ENCODE measurements at places on chromosomes 2 and 18.

DNA sequence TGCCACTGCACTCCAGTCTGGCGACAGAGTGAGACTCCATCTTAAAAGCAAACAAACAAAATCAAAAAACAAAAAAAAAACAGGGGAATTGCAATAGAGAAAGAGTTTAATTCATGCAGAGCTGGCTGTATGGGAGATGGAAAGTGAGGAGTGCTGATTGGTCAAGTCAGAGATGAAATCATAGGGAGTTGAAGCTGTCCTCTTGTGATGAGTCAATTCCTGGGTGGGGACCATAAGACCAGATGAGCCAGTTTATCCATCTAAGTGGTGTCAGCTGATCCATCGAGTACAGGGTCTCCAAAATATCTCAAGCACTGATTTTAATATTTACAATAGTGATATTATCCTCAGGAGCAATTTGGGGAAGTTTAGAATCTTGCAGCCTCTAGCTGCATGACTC lies 45.3 kb downstream of the FRZB start:
- no peak for DNase-seq

- no peak for DNase-seq
Measured at GRCh38 chr2:98293931-98294687, 52.1 kb upstream of the CNGA3 start.

DNA sequence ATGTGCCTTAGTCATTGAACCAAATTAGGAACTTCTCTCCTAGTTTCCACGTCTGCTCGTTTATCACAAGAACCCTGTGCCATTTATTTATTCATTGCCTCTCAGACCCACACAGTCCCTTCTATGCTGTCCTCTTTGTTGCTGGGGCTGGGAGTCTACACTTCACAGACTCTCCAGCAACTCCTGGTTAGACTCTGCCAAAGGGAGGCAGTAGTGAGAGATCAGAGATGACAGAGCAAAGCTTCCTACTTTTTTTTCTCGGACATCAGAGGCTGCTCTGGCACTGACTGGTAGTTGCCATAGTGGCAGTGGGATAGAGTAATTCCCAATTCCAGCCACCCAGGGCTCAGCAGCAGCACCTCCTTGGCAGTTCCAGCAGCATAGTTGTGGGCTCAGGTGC lies 277.5 kb downstream of the BCL11A start:
- no peak for DNase-seq

- DNase-seq: no peak
Measured at GRCh38 chr2:223079378-223079777, 27.4 kb downstream of the KCNE4 start.

GRCh38 chr2:80496775-80497174 lies 192.2 kb upstream of the LRRTM1 start:
- DNase-seq: no peak

GRCh38 chr2:36438449-36438977 lies 82.9 kb downstream of the CRIM1 start:
- DNase-seq: no peak

- no peak for DNase-seq
Measured at GRCh38 chr2:109272461-109272860, 143.5 kb downstream of the SH3RF3 start.

- no peak for DNase-seq
Measured at GRCh38 chr18:11751341-11752115, 62.5 kb downstream of the GNAL start.

GRCh38 chr2:218833023-218833609 lies 1.5 kb upstream of the PRKAG3 start:
- no peak for DNase-seq

- DNase-seq: no peak
Measured at GRCh38 chr2:188294352-188294926, 2.8 kb downstream of the GULP1 start.

- DNase-seq: no peak
Measured at GRCh38 chr2:22970284-22970975, 414.5 kb upstream of the KLHL29 start.

GRCh38 chr2:59938181-59938580 lies 615.3 kb downstream of the BCL11A start:
- no peak for DNase-seq

- DNase-seq: no peak
Measured at GRCh38 chr2:9445089-9445488, 21.6 kb downstream of the CPSF3 start.

GRCh38 chr18:24947521-24948305 lies 404.3 kb downstream of the ZNF521 start:
- DNase-seq: no peak

DNA sequence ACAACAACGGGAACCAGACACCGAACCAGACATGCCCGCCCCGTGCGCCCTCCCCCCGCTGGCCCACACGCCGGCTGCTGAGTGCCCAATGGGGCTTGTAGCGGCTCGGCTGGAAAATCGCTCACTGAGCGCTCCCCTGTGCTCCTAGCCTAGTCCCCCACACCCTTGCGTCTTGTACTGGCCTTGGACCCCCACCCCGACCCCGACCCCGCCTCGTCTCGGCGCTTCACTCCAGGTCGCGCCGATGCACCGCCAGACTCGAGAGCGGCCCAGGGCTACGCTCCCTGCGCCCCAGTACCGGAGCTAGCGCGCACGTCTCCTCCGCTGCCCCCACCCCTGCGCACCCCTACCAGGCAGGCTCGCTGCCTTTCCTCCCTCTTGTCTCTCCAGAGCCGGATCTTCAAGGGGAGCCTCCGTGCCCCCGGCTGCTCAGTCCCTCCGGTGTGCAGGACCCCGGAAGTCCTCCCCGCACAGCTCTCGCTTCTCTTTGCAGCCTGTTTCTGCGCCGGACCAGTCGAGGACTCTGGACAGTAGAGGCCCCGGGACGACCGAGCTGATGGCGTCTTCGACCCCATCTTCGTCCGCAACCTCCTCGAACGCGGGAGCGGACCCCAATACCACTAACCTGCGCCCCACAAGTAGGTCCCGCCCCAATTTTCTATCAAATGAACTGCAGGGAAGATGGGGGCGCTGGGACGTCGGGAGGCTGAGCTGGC lies 1.5 kb downstream of the GAD1 start:
- DNase-seq: no peak

GRCh38 chr2:236286873-236287545 lies 22.8 kb upstream of the ASB18 start:
- DNase-seq: no peak

- no peak for DNase-seq
Measured at GRCh38 chr2:172811027-172811426, 75.4 kb downstream of the RAPGEF4 start.

- no peak for DNase-seq
Measured at GRCh38 chr2:221997100-221997499, 301.7 kb downstream of the PAX3 start.

- DNase-seq: no peak
Measured at GRCh38 chr2:239476757-239477585, 76.2 kb upstream of the HDAC4 start.

- DNase-seq: no peak
Measured at GRCh38 chr2:71070294-71071093, 2.0 kb downstream of the NAGK start.

- DNase-seq: no peak
Measured at GRCh38 chr2:99641999-99642398, 152.2 kb upstream of the REV1 start.

DNA sequence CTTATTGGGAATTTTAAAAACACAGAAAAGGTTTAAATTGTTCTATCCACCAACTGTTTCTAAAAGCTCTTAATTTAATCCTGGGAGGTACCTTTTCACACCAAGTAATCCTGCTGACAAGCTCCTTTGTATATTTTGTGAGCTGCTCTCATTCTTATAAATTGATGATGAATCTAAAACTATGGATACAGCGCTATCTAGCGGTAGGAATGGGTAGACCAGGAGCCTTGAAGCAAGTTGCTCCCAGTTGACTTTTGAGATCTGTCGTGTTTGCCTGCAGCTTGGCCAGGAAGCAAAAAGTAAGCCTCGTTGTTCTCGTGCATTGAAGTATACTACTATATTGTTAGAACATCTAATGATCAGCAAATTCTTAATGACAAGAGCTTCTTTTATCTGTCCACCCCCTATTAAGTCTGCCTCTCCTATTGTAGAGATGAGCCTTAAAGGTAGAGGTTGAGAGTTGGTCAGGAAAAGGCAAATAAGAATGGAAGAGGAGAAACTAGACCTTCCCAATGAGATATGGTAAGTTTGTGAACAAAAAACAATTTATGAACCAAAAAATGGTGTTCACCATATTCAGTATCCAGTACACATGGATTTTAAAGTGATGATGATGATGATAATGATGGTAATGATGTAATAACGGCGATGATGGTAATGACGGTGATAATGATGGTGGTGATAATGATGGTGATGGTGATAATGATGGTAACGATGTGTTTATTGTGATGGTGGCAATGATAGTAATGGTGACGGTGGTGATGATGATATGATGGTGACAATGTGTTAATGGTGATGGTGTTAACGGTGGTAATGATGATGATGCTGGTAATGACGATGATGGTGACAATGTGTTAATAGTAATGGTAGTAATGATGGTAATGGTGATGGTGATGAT lies 212.1 kb upstream of the NCKAP5 start:
- peak; percentile 1 for DNase-seq

GRCh38 chr2:8238521-8239230 lies 443.2 kb upstream of the ID2 start:
- DNase-seq: no peak

GRCh38 chr2:106018141-106018540 lies 176.0 kb downstream of the UXS1 start:
- no peak for DNase-seq

GRCh38 chr2:26470601-26471260 lies 7.2 kb downstream of the OTOF start:
- DNase-seq: no peak

DNA sequence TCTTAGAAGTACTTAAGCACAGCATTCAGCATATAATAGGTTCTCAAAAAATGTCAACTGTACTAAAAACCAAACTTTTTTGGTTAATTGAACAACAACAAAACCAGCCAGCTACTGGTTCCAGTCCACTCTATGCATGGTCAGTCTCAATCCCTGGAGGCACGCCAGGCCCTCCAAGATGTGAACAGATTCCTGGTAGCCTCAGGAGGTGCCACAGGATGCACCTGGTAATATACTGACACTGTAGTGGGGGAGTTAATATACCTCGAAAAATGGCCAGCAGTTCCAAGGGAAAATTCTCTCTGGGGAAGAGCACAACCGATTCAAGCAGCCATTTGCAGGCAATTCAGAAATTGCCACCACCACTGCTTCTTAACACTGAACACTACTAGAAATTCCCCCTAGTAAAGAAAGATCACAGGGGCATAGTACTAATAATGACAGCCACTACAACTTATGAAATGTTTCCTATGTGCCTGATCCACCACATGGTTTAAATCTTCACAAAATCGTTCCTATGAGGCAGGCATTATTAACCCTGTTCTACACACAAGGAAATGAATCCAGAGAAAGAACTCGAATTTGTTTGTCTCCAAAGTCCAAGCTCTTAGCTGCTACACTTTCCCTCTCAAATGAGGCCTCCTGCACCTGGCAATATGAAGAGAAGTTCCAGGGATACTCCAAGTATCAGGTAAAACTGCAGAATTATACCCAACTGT lies 3.4 kb downstream of the MGAT4A start:
- DNase-seq: no peak

GRCh38 chr2:88329815-88330603 lies 122.5 kb downstream of the FOXI3 start:
- peak; percentile 49 for DNase-seq

GRCh38 chr2:86143307-86143706 lies 37.3 kb downstream of the PTCD3 start:
- no peak for DNase-seq

DNA sequence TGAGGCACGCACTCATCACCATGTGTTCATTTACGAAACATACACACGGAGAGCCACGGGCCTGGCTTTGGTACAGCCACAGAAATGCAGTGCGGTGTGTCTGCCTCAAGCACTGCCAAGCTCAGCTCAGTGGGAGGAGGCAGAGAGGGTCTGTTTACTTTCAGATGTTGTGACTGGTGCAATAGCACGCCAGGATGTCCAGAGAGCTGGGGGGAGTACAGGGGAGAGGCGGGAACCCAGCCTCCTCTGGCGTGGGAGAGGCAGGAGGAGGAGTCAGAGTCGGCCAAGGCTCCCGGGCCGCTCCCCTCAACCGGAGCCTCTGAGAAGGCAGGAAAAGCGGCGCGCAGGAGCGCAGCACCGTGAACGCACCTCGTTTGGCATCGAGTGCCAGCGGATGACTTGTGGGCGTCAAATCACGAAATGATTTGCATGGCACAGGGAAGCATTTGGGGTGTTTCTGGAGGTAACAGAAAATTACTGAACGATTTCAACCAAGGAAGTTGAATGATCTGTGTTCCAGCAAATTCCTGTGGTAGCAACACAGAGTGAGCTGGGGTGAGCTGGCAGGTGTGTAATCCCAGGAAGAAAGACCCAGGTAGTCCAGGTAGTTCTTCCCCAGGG lies 143.0 kb downstream of the ZNF516 start:
- DNase-seq: no peak

Measured in GM12878 (cell line).